Amniotic stem cell (primary cell): ENCODE measurements at places on chromosomes 6 and 20.

GRCh38 chr20:2301164-2301622 lies 5.4 kb downstream of the TGM3 start:
- no peak for DNase-seq

DNA sequence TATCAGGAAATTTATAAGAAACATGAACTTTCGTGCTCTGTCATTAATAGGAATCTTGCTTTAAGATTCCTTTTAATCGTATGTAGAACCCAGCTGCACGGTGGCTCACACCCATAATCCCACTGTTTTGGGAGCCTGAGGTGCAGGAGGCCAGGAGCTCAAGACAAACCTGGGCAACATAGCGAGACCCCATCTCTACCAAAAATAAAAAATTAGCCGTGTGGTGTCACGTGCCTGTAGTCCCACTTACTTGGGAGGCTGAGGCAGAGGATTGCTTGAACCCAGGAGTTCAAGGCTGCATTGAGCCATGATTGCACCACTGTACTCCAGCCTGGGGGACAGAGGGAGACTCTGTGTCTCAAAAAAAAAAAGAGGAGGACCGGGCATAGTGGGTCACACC lies 7.4 kb downstream of the PTPRA start:
- DNase-seq: no peak

GRCh38 chr6:54232703-54233102 lies 75.5 kb upstream of the TINAG start:
- no peak for DNase-seq

DNA sequence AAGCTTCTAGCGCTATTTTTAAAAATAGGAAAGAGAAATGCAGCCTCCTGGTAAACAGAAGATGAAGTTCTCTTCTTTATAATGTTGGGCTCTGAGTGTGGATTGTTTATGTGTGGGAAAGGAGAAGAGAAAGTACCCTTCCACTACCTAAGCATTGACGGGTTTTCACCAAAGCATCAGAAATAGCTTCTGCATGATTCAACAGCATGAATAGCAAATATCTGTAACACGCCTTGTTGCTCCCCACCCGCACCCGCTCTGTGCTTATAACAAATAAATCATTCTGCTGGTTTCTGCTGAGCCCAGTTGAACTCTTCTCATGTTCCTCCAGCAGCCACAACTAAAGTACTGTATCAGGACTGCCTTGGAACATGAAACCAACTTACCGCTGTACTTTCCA lies 20.7 kb downstream of the TXLNB start:
- DNase-seq: no peak

DNA sequence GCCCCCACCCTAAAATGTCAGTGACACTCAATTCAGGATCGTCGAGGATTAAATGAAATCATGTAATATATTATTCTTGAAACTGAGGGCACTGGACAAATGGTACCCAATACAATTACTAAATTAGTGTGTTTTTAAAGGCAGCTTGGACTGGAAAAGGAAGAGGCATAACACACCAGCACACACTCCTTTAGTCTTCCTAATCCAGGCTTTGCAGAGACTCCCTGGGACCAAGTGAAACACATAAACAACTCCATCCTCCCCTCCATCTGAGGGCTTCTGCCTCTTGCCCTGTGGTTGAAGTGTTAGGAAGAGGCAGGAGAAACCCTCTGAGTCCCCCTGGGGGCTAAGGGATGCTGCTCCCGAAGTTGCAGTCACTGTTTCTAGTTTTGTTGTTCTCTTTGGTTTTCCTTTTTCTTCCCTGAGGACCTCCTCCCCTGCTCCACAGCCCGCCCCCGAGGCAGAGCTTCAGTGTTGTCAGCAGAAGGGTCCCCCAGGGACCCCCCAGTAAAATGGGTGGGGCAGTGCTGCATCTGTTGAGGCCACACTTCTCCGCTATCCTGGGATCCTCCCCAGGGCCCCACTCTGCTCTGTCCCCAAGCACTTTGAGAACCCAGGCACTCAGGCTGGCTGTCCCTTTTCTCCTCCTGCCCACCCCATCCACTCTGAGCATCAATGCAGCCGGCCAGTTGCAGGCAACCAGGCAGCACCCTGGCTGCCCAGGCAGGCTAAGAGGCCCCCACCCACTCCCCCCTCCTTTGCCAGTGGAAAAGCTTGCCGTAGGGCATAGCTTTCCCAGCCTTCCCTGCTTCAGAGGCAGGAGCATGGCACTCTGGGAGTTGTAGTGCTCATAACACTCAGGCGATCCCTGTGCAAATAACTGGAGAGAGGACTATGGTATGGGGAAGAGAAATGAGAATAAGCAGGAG lies 5.9 kb downstream of the TMEM63B start:
- DNase-seq: peak; percentile 21

DNA sequence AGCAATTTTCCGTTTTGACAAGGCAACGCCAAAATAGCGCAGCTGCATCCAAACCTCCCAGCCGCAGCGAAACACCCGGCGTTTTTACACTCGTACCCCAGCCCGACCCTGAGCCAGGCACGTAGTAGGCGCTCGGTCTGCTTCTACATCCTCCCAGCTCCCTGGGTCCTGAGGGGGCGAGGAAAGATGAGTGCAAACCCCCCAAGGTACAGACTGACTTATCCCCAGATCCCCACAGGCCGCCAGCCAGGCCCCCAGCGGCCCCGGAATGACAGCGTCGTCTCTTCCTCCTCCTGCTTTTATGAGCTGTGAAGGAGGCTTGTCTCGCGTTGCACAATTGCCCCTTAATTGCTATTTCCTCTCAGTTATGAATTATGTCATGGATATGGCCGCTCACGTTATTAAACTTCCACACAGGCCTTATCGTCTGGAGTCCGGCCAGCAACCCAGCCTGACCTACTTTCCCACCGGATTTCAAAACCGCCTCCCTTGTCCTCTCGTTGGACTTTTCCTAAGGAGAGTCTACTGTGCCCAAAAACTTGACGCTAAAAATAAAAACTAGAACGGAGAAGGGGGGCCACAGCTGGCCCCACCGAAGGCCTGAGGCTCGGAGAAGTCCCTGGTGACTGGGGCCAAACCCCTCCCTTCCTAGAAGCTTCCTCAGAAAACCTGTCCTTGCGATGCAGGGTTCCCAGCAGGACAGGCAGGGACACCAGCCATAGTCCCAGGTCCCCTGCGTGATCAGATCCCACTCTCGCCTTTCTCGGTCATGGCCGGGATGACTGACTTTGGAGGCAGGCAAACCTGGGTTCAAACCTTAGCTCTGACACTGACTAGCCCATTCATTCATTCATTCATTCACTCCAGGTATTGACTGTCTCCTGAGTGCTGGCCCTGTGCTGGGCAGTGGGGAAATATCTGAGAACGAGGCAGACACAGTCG lies 130.9 kb upstream of the PTPN1 start:
- DNase-seq: no peak

DNA sequence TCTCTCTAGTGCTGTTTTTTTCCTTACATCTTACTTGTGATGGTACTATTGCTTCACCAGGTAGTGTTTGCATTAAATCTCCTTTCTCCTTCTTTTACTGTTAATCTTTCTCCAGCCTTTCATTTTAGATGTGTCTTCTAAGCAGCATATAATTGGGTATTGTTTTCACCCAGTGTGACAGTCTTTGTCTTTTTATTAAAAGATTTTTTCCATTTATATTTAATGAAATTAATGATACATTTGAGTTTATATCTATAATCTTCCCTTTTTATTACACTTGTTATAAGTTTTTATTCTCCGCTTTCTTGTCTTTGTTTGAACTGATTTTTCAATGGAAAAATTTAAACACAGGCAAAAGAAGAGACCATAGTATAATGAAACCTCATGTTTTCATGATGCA lies 8.7 kb downstream of the COL20A1 start:
- DNase-seq: no peak

GRCh38 chr20:39903806-39904465 lies 785.1 kb downstream of the MAFB start:
- no peak for DNase-seq

GRCh38 chr6:7409740-7410139 lies 20.1 kb downstream of the RIOK1 start:
- no peak for DNase-seq

GRCh38 chr20:24777746-24778145 lies 171.3 kb upstream of the CST7 start:
- DNase-seq: no peak
